ENCODE measurements at places on chromosomes 6 and 20.

DNA sequence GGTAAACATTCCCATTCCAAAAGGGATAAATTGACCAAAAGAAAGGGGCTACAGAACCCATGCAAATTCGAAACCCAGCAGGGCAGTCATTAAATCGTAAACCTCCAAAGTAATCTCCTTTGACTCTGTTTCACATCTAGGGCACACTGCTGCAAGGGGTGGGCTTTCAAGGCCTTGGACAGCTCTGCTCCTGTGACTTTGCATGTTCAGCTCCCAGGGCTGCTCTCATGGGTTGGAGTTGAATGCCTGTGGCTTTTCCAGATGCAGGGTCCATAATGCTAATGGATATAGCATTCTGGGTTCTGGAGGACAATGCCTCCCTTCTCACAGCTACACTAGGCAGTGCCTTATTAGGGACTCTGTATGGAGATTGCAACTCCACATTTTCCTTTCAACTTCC, 211.9 kb upstream of the MANEA start:
- no peak for DNase-seq

DNA sequence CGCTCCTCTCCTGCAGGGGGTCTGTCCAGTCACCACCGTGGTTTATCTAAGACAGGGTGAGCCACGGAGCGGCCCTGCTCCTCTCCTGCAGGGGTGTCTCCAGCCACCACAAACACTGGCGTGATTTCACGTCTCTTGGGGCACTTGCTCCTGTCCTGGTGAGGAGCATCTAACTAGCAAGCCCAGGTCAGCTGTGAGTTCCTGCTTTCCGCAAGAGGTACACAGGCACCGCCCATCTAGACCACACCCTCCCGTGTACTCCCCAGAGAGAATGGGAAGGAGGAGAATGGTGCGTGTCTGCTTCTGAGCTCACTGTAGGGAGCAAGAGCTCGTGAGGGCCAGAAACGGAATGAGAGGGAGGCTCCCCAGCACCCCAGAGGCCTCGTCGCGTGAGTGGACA, 40.7 kb downstream of the DACT2 start:
- DNase-seq = no peak

DNA sequence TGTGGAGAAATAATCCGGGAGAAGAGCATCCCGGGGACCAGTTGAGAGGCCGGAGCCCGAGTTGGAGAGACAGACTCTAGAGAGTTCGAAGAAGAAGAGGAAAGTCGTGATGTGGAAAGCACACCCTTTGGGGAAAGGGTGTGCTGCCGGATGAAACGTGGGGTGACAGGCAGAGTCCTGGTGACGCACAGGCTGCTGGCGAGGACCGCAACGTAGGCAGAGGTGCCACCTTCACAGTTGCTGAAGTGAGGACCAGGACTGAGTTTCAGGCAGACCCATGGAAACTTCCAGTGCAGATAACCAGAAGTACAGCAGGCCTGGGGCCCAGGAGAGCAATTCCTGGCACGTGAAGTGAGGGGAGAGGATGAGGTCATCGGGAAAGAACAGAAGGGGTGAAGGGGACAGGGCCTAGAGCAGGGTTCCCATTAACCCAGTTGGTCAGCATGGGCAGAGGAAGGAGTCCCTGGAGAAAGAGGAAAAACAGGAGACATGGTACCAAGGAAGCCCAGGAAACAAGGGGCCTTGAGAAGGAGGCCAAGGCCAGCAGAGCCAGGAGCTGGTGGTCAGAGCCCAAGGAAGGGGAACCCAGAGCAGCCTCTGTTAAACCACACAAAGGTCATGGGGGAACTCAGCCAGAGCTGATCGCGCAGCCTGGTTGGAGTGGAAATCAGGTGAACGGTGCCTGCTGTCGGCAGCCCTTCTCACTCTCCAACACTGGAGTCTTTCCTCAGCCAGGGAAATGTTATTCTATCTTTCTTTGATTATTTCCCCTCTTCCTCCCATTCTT, 84.1 kb downstream of the PRND start:
- no peak for DNase-seq

- DNase-seq = no peak
These were observed at the start of gene GATA5 for GRCh38 chr20:62475772-62476055. Gene GATA5 (minus strand): TSS chr20:62475995. CDS start chr20:62475521, 474 bp downstream.

- DNase-seq = no peak
These were observed 16.0 kb downstream of the HTR1B start for GRCh38 chr6:77447254-77447653.

DNA sequence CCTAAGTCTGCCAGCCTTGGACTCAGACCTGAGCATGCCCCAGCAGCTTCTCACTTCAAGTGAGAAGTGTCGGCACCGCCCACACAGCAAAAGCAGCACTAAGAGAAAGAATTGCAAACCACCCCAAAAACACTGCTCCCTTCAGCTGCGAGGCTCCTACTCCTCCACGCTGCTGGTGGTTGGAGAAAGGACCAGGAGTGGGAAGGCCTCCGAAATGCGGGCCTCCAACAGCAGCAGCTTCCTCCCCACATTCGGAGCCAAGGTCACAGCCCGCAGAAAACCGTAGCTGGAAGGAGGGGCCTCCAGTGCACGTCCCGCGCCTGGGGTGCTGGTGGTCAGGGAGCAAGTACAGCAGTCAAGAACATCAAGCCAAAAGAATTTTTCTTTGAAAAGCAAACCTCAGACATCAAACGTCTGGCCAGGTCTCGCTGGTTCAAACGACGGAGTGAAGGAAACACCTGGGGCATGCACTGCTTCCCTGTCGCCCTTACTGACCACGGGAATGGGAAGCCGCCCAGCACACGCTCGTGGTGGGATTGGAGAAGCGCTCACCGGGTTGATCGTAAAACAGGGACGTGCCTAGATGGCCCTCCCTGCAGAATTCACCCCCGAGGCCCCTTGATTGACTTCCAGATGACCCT, 185.6 kb upstream of the CST7 start:
- no peak for DNase-seq

GRCh38 chr6:45998524-45998923, 17.1 kb downstream of the CLIC5 start:
- DNase-seq = no peak

- peak; percentile 85 for DNase-seq
These were observed 97.1 kb upstream of the CEP85L start for GRCh38 chr6:118748311-118749062.

- no peak for DNase-seq
These were observed 5.0 kb downstream of the TNFRSF6B start for GRCh38 chr20:63701329-63702035.

GRCh38 chr6:110882274-110882619, 7.7 kb downstream of the AMD1 start:
- no peak for DNase-seq

DNA sequence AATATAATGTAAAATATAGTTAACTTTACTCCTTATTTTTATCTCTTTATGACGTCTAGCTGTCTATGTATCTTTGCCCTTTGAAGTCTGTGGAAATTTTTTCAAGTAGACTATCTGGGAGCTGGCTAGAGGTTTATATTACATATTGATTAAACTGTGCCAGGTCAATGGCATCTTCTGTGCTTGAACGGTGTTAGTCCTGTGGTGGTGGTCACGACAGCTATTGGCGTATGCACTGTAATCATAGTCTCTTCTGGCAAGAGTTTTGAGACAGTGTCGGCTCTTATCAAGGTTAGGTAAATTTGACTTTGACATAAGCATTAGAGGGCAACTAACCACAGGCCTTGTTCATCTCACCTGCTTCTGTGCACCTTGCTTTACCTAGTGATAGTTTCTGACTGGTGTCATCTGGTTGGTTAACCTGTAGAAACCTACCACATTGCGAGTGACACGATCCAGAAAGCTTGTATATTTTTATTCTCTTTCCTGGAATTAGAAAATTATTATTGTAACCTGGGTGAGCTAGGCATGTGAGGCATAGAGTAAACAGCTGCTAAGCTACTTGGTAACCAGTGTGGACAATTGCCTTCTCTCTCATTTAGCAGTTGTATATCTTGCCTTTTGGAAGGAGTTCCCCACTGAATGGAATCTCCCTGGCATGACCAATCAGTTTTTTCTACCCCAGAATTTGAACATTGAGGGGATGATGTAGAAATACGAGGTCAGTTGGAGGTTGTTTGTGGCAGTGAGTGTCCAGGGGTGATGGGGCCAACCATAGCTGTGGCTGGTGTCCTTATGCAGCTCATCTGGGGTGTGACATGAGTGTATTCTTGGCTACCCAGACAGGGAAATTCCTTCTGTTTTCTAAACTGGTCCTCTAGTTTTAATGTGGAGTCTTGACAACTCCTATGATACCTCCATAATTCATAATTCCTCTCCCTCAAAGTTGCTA, 45.9 kb downstream of the SH3BGRL2 start:
- no peak for DNase-seq

- no peak for DNase-seq
These were observed 98.8 kb downstream of the SASH1 start for GRCh38 chr6:148441454-148441911.

DNA sequence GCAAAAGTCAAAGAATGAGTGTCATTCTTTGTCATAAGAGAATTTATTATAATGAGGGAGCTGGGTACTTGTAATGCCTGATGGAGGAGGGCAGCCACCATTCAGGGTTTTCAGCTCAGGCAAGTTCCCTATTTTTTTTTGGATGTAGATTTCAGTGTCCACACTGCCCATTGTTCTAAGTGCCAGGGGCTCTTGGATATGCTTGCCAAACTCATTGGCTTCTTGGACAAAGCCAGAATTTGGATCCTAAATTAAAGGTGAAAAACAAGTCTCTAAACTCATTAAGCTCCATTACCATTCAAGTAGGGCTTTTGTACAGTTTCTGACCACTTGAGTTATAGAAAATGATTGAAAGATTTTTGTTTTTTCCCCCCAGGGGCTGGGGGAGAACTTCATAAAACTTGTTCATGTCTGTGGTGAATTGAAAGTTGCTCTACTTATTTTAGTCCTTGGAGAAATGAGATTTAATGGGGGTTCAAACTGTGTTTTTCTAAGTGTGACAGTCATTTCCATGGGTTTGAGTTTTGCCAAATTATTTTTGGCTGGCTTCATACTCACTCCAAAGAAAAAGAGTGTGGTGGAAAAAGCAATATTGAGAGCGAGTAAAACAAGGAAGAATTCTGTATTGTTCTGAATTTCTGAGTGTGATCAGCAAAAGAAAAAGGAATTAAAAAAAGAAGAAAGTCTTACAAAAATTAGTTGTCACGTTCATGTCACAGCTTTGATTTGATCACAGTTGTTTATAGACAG, 46.0 kb downstream of the TIAM2 start:
- DNase-seq = no peak

GRCh38 chr6:41578217-41579087, 32.3 kb downstream of the FOXP4 start:
- peak; percentile 59 for DNase-seq

DNA sequence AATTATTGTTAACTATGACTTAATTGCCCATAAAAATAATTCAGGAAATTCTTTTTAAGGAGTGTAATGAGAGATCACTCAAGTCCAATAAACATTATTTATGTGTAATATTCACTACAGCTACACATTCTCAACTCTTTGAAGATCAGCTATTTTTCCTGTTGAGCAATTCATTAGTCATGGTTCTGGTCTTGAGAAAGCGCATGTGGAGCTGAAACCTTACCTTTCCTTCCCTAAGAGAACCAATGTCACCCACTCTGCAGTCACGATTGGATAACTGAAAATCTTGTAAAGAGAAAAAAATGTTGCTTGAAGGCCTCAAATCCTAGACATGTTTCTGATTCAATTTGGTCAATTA, 736.9 kb upstream of the MARCKS start:
- no peak for DNase-seq

GRCh38 chr6:42313038-42313437, 95.4 kb upstream of the MRPS10 start:
- DNase-seq = no peak

GRCh38 chr6:31819871-31820299, 4.5 kb downstream of the HSPA1A start:
- DNase-seq = no peak

GRCh38 chr20:9255171-9255570, 186.3 kb downstream of the PLCB4 start:
- DNase-seq = no peak

DNA sequence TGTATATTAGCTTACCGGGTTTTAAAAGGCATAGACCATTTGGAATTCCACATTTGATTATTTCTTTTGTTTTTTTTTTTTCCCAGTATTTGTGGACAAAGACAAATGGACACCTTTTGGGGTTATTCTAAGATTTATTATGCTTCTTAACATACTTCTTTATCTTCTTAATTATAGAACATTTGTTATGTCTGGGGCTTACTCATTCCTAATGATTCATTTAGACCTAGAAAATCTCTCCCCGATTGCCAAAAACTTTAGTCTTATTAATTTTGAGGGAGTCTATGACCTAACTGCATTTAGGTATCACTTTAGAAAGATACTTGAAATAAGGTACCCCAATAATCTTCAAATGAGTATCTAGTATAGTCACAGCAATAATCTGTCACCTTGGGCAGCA, 170.7 kb upstream of the PREP start:
- no peak for DNase-seq

- no peak for DNase-seq
These were observed 343.3 kb downstream of the ADGRB3 start for GRCh38 chr6:68978411-68978810.

- DNase-seq = no peak
These were observed 247.7 kb downstream of the GMDS start for GRCh38 chr6:1997702-1998101.

DNA sequence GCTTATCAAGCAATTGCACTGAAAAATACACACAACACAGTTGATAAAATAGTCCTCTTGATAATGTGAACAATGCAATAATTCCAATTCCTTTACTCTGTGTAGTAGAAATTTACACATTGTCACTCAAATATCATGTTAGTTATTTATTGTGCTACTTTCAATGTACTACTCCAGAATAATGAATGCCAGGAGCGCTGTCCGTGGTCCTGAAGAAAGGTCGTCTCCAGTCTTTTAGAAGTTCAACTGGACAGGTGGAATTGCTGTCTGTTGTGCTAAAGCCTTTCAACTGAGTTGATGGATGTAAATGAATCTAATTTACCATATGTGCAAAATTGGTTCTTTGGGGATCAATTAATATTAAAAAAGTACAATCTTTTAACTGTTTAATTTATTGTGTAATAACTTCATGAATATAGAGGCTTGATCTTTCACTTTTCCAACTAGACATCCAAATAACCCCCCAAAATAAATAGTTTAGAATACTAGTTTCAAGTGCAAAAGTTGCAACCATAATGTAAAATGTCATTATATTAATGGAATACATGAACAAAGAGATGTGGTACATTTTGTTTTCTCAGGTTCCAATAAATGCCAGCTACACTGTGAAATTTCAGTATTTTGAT, 3.2 kb downstream of the GRIK2 start:
- DNase-seq = no peak

- DNase-seq = no peak
These were observed 21.3 kb upstream of the HLA-DRB5 start for GRCh38 chr6:32551410-32551809.

DNA sequence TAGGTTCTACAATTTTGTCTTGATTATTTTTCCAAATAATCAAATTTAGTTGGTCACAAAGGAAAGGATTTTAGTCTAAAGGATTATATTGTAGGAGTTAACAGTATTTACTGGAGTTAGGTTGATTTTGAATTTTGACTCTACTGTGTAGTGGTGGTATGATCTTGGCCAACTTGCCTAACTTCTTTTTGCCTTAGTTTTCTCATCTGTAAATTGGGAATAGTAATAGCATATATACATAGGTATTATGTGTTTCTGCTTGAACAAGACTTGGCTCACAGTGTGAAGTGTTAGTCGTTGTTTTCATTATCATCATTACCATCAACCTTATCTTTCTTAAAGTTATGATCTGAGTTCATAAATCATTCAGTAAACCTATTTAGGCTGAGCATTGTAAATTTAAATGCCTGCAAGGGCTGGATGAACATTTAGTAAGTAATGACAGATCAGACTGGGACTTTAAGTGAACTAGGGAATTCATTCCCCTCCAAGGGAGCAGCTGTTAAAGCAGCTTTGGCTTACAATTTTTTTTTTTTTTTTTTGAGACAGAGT, 11.2 kb downstream of the ITCH start:
- DNase-seq = no peak

All from NCI-H1694 (cell line).